ENCODE measurements at places on chromosomes 1 and 21.
A peak's percentile ranks its signal among the peaks of the same experiment; 100 is the strongest.

DNA sequence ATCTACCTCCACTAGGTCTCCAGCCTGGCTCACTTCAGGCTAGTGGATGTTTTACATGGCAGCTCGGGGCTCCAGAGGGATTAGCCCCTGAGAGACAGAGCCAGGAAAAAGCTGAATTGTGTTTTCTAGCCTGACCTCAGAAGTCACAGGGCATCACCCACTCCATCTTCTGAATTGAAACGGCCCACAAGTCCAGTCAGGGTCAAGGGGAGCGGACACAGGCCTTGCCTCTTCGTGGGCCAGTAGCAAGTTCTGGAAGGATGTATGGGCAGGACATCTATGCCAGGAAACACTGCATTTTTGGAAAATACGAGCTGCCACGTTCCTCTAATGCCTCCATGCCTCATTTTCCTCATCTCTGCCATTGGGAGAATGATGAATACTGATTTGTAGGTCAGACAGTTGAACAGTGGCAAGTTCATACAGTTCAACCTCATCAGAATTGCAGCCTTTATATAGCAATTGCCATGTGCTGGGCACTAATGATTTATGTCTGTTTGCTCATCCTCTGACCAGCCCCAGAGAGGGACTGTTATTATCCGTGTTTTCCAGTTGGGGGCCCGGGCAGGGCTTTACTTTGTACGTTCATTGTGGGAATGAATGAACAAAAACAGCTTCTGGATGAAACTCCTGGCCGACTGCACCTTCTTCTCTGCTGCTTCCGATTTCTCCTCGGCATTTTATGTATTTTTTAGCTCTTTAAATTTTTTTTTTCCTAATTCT is 23.2 kb upstream of the PCBP3 start:
- DNase-seq, result no peak

DNA sequence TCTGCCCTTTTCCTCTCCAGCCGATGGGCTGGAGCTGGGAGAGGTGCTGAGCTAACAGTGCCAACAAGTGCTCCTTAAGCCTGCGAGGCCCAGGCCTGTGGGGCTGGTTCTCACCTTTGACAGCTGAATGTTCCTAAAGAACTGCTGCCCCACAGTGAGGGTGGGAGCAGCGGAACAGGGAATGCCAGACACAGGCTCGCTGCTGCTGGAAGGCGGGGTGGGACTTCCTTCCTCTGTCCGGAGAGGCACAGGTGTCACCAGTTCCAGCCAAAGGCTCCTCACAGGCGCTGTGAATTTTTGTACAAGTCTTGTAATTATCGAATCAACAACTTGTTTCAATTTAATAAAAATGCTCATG is 47.1 kb downstream of the COQ8A start:
- no peak for DNase-seq

DNA sequence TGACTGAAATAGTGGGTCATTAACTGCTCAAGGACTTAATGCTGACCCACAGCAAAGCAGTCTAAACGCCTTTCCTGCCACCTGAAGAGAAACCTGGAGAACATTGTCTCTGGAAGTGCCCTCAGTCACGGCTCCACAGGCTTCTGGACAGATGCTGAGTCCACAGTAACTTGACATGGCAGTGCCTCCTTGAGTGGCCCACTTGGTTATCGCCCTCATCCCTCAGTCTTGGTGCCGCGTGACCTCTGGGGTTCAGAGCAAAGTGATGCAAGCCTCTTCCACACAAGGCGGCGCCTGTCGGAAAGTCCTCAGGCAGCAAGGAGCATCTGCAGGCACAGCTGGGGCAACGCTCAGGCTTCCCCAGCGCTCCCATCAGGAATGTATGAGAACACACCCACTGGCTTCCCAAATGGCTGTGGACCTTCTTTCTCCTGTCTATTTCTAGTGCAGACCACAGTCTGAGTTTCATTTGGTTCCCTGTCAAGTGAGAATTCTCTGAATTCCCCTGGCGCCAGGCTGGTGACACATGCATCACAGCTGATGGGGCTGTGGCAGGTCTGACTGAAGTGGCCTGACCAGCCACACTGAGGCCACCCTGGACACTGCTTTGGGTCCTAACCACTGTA is 13.0 kb upstream of the ANGPTL7 start:
- no peak for DNase-seq

GRCh38 chr1:194309697-194310096 is 1123.3 kb upstream of the B3GALT2 start:
- no peak for DNase-seq

GRCh38 chr1:234722270-234722704 is 112.3 kb upstream of the IRF2BP2 start:
- no peak for DNase-seq

DNA sequence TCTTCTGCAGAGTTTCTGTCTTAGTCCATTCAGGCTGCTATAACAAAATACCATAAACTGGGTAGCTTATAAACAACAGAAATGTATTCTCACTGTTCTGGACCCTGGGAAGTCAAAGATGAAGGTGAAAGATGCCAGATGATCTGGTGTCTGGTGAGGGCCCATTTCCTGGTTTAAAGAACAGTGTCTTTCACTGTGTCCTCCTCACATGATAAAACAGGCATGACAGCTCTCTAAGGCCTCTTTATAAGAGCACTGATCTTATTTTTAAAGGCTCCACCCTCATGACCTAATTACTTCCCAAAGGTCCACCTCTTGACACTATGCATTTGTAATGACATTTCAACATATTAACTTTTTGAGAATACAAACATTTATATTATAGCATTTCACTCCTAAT is 250.2 kb upstream of the ZRANB2 start:
- DNase-seq, result no peak

- DNase-seq, result peak; percentile 60
Observed at GRCh38 chr1:165903672-165904071, 76.3 kb downstream of the UCK2 start.

- no peak for DNase-seq
Observed at GRCh38 chr1:167452483-167452882, 65.8 kb downstream of the CD247 start.

GRCh38 chr21:38255571-38256117 is 1.1 kb upstream of the KCNJ15 start:
- no peak for DNase-seq

GRCh38 chr1:226332947-226333346 is 24.0 kb upstream of the LIN9 start:
- no peak for DNase-seq

DNA sequence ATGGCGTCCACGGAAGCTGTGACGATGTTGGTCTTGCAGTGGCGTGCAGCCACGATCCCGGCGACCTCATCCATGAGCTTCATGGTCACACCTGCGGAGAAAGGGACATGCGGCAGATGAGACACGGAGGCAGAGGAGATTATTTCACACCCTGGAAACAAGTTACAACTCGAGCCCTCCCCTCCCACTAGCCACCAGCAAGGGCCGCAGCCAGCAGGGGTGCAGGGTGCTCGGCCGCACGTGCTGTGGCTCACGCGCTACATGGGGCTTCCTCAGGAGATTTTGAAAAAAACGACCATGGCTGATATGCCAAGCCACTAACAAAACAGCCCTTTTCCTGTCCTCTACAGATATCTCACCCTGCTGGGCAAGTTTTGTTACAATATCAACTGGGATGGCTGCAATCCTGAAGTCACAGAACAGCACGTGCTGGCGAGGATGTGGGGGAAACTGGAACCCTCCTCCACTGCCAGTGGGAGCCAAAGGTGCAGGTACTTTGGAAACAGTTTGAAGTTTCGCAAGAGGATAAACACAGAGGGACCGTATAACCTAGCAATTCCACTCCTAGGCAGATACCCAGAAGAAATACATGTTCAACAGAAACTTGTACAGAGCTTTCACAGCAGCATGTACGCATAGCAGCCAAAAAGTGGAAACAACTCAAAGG is 34.1 kb upstream of the GPR153 start:
- no peak for DNase-seq

DNA sequence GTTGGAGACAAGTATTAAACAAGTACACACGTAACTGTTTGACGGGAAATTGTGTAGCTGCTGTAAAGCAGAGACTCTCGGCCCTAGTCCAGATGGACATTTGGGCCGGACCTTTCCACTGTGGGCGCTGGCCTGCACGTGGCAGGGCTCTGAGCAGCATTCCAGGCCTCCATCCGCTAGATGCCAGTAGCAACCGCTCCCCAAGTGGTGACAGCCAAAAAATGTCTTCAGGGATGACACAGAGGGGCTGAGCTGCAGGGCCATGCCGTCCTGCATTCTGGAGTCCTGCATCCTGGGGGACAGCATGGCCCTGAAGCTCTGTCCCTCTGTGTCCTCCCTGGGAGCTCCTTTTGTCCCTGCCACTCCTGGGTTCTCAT is 24.8 kb downstream of the A3GALT2 start:
- no peak for DNase-seq
